ENCODE measurements at places on chromosomes 5 and 9.

GRCh38 chr9:97573482-97574073 is 59.6 kb downstream of the TSTD2 start:
- no peak for DNase-seq

DNA sequence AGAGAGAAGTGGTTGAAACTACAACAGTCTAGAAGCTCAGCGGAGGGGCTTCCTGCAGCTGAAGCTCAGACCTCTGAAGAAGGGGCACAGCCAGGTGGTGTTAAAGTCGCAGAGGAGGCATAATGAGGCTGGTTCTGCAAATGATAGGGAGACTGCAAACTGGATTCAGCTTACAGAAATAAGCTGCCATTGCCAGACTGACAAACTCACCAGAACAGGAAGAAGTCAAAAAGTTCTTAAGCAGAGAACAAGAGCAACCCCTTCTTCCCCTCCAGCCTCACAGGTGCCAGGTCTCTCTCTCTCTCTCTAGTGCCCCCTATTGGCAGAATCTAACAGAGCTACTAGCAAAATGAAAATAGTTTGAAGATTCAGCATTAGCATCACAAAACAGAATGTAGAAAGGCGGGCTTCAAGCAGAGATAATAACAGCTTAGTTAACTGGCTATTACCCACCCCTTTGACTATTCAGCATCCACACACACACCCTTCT is 76.7 kb downstream of the GRAMD2B start:
- DNase-seq = peak; percentile 44

DNA sequence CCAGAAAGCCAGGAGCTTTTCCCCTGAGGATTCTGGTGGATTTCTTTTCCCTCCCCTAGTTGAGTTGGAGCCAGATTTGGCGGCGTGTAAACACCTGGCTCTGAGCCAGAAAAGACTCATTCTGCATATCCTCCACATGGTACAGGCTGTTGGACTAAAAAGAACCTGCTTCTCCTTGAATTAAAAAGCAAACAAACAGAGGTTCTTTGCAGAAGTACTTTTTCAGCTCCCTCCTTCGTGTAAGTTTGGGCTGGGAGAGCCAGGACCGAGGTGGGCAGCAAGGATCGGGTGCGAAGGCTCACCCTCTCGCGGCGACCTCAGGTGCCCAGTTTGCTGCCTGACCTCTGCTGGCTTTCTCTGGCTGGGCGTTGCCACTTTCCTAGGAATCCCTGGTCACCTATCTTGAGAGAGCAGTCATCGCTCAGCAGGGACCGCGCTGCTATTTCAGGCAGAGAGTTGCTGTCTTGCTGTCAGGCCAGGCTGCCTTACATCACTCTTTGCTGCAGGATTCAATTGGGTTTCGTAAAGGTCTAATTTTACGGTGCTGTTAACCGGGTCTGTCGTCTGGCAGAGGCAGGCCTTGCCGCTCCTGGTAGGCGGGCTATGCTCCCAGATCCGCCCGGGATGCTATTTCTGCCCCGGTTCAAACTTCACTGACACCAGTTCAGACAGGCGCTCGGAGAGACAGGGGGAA is 3.2 kb downstream of the PAPPA start:
- peak; percentile 82 for DNase-seq

GRCh38 chr5:90932052-90932699 is 373.6 kb downstream of the ADGRV1 start:
- DNase-seq = peak; percentile 71

- no peak for DNase-seq
Measured at GRCh38 chr9:122333169-122333808, 37.5 kb upstream of the PTGS1 start.

DNA sequence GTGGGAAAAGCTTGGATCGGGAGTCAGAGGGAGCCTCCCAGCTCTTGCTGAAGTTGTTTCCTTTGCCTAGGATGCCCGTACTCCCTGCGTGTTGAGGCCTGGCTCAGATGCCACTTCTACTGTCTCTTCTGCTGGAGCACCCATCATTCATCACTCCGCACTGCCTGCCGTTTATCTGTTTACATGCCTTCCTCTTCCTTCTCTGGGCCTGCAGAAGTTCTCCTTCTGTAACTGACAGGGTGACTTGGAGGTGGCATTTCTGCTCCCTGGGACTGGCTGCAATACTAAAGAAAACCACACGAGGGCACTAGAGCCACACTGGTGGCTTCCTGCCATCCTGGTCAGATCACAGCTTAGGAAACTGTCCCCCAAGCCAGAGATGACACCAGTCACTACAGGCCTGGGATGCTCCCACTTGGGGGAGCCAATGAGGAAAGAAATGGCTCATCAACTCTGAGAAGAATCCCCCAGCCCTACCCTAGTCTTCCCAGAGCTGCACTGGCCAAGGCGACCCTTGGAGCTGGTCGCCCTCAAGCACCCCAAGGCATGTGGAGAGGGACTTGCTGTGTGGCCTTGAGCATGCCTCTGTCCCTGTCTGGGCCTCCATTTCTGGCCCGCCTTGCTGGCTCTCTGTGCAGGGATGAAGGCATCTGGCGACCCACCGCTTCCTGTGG is 9.7 kb upstream of the SLC25A51 start:
- DNase-seq = peak; percentile 82

- peak; percentile 90 for DNase-seq
Measured at GRCh38 chr5:36502608-36503007, 103.8 kb upstream of the SLC1A3 start.

GRCh38 chr5:127834094-127834531 is 130.9 kb downstream of the CCDC192 start:
- DNase-seq = no peak

- no peak for DNase-seq
Measured at GRCh38 chr5:80161165-80161564, 94.7 kb downstream of the SERINC5 start.

- DNase-seq = no peak
Measured at GRCh38 chr9:18314316-18314715, 159.6 kb upstream of the ADAMTSL1 start.

- no peak for DNase-seq
Measured at GRCh38 chr9:81096625-81097024, 592.7 kb downstream of the TLE1 start.

- no peak for DNase-seq
Measured at GRCh38 chr5:67795781-67796477, 419.6 kb upstream of the PIK3R1 start.

DNA sequence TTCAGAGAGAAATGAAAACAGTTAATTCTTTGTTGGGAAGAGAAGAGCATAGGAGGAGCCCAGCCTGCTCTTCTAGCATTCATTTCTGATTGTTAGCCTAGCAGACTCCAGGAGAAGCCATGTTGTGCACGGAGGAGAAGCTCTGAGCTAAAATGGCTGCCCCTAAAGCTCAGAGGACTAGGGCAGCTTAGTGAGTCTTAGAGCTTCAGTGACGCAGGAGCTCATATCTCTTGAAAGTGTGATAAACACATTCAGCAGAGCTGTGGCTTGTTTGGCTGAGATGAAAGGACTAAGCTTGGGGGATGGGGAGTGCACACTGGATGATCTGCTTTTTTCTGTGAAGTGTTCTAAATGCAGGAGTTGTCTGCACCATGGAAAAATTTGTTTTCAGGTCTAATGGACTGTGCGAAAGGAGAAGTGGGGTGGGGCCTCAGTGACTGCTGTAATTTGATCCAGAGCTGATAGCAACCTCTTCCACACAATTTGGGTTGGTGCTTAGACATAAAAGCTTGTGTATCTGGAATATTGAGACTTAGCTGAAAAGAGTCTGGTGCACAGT is 58.5 kb downstream of the ZNF462 start:
- DNase-seq = peak; percentile 62

- DNase-seq = no peak
Measured at GRCh38 chr9:126016579-126017290, 269.6 kb downstream of the PBX3 start.

DNA sequence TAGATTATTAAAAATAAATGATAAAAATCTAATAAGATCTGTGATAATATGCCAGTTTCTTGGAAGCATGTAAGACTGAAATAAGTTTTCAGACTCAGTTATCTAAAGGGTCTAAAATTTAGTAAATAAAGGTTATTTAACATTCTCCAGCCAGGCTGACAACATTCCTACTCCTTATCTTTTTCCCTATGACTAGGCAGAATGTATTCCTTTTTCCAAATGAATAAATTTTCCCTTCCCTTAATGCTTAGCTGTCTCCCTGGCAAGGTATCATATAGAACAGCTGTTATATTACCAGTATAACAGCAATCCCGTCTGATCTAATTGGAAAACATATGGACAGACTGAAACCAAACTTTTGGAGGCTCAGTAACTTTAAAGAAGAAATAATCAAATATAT is 13.0 kb downstream of the MEGF9 start:
- no peak for DNase-seq

- peak; percentile 38 for DNase-seq
Measured at GRCh38 chr5:95759634-95760033, 28.5 kb downstream of the RHOBTB3 start.

- DNase-seq = no peak
Measured at GRCh38 chr9:87853876-87854579, 28.6 kb upstream of the SPATA31E1 start.

DNA sequence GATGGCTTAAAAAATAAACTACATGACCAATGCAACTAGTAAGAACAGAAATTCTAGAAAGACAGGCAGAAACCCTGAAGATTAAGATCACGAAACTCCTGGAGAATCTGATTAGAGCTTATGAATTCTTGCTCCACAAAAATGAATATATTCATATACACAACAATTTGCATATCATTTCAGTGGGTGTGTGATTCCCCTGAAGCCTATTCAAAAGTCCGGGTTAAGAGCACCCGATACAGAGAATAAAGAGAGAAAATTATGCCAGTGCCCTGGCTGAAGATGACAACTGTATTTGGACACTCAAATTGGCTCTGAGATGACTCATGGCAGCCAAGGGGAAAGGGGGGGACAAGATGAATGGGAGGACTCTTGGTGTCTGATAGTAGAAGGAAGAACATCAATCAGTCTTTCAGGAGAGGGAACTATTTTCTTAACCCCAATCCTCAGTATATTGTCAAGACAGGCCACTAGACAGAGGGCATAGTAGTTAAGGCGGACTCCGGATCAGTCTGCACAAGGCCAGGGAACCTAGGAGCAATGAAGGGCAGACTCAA is 6.0 kb downstream of the TMOD1 start:
- DNase-seq = no peak

- DNase-seq = no peak
Measured at GRCh38 chr9:99107421-99107820, 2.5 kb downstream of the TGFBR1 start.

DNA sequence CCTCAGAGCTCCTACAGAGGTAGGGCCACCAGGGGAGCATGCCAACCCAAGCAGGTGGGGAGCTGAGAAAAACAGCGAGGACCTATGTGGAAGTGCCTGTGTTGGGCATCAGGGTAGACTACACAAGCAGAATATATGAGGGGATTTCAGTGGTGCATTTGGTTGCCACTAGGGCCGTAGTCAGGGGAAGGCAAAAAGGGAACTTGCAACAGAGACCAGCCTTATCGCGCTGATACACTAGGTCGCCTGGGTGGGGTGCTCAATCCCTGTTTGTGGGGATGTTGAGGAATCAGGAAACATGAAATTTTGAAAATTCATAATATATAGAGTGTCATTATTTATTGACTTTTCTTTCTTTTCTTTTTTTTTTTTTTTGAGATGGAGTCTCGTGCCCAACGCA is 370.9 kb upstream of the PRR16 start:
- DNase-seq = no peak

- DNase-seq = peak; percentile 89
Measured at GRCh38 chr5:112958093-112959088, 18.2 kb upstream of the DCP2 start.

GRCh38 chr5:139696894-139697658 is 48.9 kb downstream of the CXXC5 start:
- peak; percentile 97 for DNase-seq

DNA sequence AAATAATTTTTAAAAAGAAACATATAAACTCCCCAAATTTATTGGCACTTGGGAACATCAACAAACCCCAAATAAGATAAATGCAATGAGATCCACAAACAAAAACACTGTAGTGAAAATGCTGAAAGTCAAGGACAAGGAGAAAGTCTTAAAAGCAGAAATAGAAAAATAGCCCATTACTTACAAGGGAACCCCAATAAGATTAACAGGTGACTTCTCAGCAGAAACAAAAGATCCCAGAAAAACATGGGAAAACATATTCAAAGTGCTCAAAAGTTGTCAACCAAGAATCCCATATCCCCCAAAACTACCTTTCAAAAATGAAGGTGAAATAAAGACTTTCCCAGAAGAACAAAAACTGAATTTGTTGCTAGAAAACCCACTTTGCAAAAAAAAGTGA is 40.0 kb downstream of the FANCC start:
- no peak for DNase-seq

- DNase-seq = no peak
Measured at GRCh38 chr5:89998519-89999305, 410.8 kb downstream of the CETN3 start.

GRCh38 chr5:145027286-145027685 is 807.9 kb downstream of the PRELID2 start:
- DNase-seq = no peak

DNA sequence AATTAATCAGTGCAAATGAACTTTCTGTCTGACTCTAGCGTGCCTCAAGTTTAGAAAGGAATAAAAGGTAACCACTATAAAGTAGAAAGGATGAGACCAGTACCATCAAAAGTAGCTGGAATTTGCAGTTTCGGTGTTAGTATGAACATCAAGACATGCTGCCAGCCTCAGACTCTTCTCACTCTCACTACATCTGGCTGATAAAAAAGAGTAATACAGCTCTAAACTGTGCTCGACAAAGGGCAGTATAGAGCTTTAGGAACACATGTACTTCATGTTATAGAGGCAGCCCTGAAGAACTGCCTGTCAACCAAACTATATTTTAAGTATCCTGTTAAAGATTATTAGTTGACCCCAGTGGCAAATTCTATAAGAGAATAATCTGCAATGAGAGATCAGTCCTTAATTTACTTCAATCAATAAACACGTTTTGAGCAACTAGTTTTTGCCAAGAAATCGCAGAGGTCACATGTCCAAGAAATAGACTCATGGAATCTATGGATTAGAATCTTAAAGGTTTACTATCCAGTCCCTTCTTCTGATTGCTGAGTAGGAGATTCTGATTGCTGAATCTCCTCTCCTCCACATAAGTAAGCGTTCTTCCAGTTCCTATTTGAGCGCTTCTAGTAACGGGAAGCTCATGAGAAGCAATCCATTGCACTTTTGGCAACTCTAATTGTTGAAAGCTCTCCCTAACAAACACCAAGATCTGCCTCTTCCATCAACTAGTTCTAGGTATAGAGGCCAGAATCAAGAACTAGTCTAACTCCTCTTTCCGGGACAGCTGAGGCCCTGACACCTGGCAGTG is 941 bp downstream of the XPA start:
- DNase-seq = no peak

DNA sequence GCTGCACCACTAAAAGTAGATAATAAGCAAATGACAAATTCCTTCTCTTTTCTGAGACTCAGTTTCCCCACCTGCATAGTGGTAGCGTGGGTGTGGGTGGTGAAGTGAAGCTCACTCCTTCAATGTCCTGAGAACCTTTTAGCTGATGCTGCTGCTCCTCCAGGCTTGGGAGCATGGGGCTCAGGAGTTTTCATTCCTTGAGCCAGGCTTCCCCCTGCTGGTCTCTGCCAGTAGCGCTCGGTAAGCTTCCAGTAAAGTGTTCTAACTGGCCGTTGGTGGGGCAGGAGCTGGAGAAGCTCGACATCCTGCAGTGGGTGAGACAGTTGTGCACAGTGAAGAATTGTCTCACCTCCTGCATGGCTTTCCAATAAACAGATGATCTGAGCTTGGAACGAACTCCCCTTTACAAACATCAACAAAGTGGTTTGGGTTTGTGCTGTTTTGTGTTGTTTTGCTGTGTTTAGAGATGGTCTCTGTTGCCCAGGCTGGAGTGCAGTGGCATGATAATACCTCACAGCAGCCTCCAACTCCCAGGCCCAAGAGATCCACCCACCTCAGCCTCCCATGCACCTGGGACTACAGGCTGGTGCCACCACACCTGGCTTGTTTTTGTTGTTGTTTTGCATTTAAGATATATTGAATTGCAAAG is 34.6 kb downstream of the SPARC start:
- DNase-seq = peak; percentile 80

GRCh38 chr5:158700231-158701006 is 399.3 kb downstream of the EBF1 start:
- DNase-seq = no peak
